Pulmonary artery endothelial cell (primary cell): ENCODE measurements at places on chromosomes 2 and 18. TPM values are rescaled to one million over a fixed set of nuclear protein-coding genes. Genes with fewer than 3 reads are reported as not detected.

DNA sequence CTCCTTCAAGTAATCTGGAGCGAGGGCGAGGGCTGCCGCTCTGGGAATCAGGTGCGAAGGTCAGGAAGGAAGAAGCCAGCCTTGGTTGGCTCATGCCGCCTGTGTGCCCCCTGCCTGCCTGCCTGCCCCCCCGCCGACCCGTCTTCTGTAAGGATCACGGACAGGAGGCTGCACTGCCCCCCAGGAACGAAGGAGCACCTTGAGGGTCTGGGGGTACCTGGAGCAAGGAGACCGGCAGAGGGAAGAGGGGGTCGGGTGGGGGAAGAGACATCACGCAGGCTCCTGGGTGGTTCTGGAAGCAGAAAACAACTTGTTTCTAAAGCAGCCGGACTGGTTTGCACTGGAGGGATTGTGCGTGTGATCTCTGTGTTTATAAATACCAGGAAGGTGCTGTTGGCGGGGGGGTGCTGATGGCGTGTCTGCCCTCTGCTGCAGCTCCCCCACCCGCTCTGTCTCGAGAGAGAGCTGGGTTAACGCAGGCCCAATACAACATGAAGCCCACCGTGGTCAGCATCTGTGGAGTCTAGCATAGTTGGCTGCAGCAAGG, 1.7 kb downstream of the FOSL2 start:
- no peak for DNase-seq

The GAL3ST2 gene
- not detected in 2 replicates for total RNA-seq

GRCh38 chr2:229714736-229715541, 584 bp upstream of the DNER start:
- no peak for DNase-seq

The UGT1A4 gene
- not detected in 2 replicates for total RNA-seq

DNA sequence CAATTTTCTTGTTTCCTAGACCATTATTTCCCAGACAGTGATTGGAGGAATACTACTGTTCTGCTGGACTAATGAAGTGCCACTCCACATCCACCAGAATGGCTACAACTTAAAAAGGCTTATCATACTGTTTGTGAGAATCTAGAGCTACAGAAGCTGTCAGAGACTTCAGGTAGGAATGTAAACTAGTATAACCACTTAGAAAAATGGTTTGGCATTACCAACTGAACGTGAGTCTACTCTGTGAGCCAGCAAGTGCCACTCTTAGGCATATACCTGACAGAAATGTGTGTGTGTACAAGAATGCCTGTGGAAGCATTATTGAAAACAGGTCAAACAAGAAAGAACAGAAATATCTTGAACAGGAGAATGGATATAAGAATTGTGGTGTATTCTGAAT, 4.2 kb upstream of the SCN3A start:
- DNase-seq, result no peak

DNA sequence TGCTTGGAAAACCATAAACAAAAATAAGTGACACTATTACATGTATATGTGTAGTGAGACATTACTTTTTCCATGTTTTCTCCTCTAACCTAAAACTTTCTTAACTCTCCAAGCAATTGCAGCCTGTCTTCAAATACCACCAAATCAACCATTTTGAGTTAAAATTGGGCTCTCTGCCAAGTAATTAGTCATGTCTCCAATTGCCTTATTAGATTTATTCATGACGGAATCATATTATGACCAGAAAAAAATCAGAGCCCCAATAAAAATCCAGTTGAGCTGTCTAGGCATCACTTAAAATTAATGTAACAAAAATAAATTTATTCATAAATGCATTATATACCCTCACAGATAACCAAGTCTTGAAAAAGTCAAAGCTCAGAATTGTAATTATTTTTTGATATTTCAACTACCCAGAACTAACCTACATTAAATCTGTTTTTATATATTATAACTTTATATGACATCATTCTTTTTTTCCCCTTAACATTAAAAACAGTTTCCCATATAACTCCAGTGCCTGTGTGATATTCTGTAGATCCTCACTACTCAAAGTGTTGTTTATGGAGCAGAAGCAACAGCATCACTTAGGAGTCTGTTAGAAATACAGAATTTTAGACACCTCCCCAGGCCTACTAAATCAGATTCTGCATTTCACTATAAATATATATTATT, 157.0 kb downstream of the ERBB4 start:
- DNase-seq, result no peak

DNA sequence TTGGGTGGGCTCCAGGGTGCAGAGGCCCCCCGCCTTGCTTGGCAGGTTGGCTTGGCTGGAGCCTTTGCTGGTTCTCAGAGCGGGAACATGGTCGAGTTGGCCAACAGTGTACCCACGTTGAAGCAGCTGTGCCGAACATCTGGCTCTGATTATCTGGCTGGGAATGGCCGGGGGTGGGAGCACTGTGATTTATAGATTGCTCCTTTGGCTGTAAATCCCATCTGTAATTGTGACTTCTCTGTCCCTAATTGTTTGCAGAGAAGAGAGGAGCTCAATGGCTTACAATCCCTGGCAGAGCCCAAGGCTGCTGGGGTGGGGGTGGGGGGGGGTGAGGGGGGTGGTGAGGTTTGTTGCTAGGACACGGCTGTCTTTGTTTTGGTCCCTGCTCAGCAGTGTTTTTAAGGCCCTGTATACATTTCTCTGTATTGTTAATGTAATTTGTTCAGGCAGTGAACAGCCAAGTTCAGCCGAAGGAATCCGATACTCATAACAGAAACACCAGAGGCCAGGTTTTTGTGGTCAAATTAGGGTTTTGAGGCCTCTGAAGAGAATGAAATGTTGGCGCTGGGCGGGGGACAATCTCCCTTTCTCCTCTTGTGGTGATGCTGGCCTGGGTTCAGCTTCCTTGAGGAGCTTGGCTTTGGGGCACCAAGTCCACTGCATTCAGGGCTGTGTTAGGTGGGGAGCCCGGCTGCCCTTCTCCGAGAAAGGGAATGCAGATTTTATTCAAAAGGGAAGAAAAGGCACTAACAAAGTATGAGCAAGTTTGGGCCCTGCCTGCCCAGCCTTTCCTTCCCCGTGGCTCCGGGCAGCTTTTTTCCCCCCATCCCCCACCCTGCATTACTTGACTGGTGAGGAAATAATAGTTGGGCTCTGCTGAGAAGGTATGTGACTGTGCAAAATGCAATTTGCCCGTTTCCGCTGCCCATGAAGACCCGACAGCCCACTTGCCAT, 82.5 kb downstream of the TCF7L1 start:
- DNase-seq, result no peak

DNA sequence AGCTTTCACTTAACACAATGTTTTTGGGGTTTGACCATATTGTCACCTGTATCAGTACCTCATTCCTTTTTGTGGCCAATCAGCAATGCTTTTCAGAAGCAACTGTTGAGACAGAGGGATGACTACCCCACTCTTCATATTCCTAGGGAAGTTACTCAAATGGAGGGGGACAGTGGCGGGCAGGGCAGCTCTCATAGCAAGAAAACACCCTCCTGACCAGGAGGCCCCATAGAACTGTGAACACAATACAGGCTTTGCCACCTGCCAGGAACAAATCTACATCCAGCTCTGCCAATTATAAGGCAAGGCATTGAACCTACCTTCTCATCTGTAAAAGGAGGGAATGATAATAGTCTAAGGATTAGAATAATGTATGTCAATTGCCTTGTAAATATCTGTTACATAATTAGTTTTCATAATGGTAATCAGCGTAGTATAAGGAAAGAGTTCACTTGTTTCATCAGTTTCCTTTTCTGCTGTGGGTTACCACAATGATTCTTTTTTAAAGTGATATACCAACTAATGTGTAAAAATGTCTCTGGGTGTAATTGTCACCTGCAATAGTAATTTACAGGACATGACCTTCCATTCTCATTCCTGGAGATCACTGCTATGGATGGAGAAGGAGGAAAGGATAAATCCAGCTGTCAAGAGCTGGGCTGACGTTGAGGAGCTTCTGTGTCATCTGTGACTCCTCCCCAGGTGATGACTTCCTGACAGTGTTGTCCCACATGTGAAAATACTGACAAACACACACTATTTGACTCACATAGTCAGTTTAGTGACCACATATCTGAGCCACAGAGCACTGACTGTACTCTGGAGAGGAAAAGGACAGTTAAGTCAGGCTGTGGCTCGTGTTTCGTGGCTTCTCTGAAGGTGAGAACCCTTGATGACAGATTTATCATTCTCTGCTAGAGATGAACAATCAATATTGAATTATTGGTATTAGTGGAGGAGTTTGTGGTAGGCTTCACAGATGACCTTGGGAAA, 13.5 kb downstream of the ALPK2 start:
- DNase-seq, result no peak

DNA sequence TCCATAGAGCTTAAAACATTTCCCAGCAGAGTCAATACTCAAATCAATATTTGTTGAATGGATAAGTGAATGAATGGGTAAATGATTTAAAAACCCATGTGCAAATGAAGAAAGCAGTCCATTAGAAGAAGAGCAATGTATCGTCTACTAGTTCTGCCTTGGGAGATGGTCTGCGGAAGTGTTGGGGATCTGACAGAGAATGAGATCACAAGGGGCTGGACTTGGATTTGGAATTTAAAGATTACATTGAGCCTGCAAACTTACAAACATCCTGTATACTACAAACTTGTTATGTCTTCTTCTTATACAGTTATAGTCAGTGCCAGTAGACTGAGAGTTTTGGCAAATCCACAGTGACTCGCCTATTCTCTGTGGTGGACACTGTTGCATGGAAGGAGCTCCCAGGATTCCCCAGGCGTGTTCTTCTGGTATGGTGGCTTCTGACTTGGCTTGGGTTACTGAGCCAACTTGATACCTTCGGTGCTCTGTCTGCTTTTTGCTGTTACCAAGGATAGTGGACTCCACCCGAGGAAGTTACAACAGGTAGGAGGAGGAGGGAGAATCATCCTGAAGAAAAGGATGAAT, 163.3 kb upstream of the SERPINE2 start:
- DNase-seq, result no peak
